Heart left ventricle (tissue), 16 donors: ENCODE measurements at places on chromosomes 16 and 17.
A peak's percentile ranks its signal among the peaks of the same experiment; 100 is the strongest.

DNA sequence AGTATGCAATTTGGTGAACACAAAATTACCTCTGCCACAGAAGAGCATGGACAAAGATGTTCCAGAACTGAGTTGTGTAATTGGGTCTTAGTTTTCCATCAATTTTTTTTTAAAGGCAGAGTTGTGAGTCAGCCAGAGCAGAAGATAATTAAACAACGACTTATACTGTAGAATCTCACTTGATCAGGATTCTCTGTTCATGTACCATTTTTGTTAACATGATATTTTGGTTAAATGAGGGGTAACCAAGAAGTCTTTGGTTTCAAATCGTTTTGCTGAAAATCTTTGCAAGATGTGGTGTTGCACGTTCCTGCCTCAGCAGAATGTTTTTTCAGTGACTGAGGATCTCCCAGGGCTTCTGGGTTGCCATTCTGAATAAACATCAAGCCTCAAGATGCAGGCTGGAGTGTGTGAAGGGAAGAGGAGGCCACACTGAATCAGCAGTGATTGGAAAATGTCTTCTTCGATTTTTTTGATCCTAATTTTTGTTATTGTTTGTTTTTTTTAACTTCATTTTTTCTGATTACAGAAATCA, 232.6 kb upstream of the IRX3 start:
- DNase-seq = no peak
- H3K27me3 ChIP-seq = no peaks in the 10 kb centered on the region
- no peak overlapping the region for H3K4me3 ChIP-seq
- H3K27ac ChIP-seq = no peak overlapping the region
- no peaks in the 10 kb centered on the region for H3K36me3 ChIP-seq

DNA sequence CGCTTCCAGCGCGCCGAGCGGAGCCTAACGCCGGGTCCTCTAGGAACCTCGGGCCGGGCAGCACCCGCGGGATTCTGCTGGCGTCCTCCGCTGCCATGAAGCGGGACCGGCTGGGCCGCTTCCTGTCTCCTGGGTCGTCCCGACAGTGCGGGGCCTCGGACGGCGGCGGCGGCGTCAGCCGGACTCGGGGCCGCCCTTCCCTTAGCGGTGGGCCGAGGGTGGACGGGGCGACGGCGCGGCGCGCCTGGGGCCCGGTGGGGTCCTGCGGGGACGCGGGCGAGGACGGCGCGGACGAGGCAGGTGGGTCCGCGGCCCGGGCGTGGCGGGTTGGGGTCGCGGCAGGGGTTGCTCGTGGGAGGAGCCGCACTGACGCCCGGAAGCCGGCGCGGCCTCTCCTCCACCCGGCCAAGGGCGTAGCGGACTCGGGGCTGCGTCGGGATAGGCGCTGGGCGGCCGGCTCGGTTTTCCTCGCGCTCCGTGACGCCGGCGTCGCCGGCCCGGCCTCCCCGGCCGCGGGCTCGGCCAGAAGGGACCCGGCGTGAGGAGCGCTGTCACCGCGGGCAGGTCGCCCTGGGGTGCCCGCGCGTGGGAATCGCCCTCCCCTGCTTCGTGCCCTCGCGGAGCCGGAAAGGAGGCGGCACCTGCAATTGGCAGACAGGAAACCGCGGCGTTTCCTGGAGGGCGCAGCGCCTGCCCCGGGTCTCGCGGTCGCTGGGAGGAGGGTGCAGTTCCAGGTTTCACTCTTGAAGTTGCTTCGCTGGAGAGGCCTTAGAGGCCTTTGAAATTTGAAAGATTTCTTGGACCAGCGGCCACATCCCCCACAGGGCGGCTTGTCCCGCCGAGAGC, 432 bp downstream of the ZNF276 start:
- DNase-seq = peak; percentile 76
- H3K4me3 ChIP-seq = peak overlapping the region; percentile 92
- peaks cover 27% of the 10 kb centered on the region for H3K36me3 ChIP-seq
- peak overlapping the region; percentile 99 for H3K27ac ChIP-seq
- no peaks in the 10 kb centered on the region for H3K27me3 ChIP-seq

DNA sequence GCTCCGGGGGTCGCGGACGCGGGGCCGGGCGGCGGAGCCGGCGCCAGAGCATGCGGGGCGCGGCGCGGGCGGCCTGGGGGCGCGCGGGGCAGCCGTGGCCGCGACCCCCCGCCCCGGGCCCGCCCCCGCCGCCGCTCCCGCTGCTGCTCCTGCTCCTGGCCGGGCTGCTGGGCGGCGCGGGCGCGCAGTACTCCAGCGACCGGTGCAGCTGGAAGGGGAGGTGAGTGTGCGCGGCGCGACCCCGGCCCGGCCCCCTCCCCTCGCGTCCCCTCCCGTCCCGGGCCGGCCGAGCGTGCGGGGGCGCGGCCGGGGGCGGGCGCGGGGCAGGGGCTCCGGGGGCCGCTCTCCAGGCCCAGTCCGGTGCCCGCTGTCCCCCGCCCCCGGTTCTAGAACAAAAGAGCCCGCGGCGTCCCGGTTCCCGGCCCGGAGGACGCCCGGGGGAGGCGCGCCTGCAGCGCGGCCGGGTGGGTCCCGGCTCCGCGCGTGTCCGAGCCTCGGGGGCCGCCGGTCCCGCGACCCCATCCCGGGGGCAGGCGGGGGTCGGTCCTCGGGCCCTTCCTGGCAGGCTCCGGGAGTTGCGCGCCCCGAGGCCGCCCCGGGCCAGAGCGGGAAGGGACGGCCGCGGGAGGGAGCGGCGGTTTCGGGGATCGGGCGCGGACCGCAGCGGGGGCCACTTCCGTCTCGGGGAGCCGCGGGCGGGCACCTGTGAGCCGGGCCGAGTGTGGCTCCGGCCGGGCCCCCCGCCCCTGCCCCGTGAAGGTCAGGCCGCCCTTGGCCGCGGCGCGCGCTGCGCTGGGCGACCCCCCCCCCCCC, 563 bp downstream of the METRNL start:
- peak overlapping the region; percentile 88 for H3K27ac ChIP-seq
- no peak for DNase-seq
- H3K27me3 ChIP-seq = no peaks in the 10 kb centered on the region
- peak overlapping the region; percentile 74 for H3K4me3 ChIP-seq
- peaks cover 3% of the 10 kb centered on the region for H3K36me3 ChIP-seq
- H3K4me1 ChIP-seq = peaks cover 52% of the 10 kb centered on the region

GRCh38 chr17:42308446-42308845, 20.1 kb downstream of the STAT5A start:
- no peak overlapping the region for H3K27ac ChIP-seq
- peaks cover 74% of the 10 kb centered on the region for H3K36me3 ChIP-seq
- no peak for DNase-seq
- H3K4me1 ChIP-seq = peaks cover 19% of the 10 kb centered on the region

GRCh38 chr17:39937447-39937846, 9.9 kb downstream of the LRRC3C start:
- no peaks in the 10 kb centered on the region for H3K36me3 ChIP-seq
- no peaks in the 10 kb centered on the region for H3K27me3 ChIP-seq
